ENCODE measurements at places on chromosomes 5 and 9. TPM values are rescaled to one million over a fixed set of nuclear protein-coding genes. Genes with fewer than 3 reads are reported as not detected.

DNA sequence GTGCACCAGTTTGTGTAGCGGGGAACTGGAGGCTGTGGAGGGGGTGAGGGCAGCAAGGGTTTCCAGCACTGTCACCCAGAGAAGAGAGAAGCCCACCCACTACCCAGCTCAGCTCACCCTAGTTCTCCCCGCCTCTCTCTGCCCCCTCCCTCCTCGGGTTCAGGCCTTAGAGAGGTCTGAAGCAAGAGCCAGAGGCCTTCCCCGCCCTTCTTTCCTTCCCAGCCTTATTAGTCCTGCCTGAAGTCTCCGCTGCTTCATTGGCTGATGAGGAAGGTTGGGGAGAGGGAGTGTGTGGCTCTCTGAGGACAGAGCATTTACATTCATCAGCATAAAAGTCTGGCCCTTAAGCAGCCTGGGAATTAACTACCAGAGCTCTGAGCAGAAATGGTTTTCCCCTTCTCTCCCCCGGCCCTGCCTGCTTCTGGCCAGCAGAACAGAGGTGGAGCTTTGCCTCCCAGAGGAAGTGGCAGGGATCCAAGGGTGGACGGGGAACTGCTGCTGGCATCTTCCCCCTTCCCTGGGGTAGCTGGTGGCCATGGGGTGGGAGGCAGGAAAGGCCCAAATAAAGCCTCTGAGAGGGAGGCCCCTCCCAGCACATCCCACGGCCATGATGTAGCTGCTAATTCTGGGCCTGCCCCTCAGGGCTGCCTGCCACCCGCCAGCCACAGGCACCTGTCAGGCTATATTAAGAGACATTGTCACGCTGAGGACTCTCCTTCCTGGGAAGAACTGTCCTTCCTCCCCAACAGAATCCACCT is 4.1 kb downstream of the DNAJB5 start:
- DNase-seq, result no peak

- peak; percentile 26 for DNase-seq
Measured at GRCh38 chr9:134915046-134915985, 2.4 kb downstream of the FCN1 start.

- DNase-seq, result no peak
Measured at GRCh38 chr9:130938652-130939404, at the start of gene FIBCD1. FIBCD1 (minus strand) TSS chr9:130939247; CDS start chr9:130938607, 640 bp downstream.

DNA sequence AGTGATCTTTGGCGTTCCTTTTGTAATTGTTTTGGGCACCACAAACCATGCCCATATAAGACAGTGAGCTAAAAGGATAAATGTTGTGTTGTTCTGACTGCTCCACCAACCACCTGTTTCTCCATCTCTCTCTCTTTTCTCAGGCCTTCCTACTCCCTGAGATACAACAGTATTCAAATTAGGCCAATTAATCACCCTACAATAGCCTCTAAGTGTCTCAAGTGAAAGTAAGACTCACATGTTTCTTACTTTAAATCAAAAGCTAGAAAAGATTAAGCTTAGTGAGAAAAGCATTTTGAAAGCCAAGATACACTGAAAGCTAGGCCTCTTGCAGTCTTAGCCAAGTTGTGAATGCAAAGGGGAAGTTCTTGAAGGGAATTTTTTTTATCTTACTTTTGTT is 268.8 kb upstream of the NREP start:
- DNase-seq, result no peak

DNA sequence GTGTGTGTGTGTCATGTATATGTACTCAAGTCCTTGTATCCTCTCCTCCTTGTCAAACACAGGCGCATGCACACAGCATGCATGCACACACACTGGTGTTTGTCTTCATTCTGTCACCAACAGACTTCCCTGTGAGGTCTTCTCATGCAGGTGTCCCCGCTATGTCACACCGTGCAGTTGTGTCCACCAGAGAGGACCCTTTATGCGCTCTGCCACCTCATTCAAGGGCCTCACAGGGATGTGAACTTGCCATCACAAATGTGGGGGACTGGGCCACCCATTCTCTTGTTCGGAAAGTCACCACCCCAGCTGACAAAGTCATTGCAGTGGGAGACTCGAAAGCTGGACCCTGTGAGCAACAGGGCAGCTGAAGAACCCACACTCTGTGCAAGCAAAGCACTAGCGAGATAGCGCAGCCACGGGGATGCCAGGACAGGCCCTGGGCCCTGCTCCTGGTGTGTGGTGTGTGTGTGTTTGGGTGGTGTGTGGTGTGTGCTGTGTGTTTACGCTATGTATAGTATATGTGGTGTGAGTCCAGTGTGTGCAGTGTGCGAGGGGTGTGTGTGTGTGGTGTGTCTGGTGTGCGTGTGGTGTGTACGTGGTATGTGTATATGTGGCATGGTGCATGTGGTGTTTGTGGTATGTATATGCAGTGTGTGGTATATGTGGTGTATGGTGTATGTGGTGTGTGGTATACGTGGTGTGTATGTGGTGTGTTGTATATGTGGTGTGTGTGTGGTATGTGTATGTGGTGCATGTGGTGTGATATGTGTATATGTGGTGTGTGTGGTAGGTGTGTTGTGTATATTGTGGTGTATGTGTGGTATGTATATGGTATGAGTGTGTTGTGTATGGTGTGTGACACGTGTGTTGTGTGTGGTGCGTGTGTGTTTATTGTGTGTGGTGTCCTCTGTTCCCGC is 30.9 kb upstream of the NXNL2 start:
- DNase-seq, result no peak

DNA sequence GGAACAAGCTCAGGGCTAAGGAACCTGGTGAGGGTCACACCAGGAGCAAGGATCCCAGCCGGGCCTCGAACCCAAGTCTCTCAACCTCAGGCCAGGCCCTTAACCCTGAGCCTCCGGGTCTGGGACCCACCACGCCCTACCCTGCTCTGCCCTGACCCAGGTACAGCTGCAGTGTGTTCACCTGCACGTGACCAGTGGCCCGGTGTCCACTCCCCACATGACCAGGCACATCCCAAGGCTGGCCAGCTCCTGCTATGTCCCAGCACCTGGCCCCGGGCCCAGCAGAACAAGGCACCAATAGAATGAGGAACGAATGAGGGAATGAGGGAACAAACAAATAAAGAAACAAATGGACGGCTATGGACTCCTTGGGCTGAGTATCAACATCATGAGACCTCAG is 112.0 kb upstream of the SARDH start:
- DNase-seq, result no peak

GRCh38 chr5:100595812-100596173 is 60.6 kb downstream of the FAM174A start:
- DNase-seq, result no peak

- DNase-seq, result no peak
Measured at GRCh38 chr5:137129886-137130680, 369.0 kb downstream of the SPOCK1 start.

GRCh38 chr9:95775191-95775590 is 100.3 kb upstream of the ERCC6L2 start:
- DNase-seq, result no peak

GRCh38 chr9:7245976-7246580 is 488.3 kb downstream of the KDM4C start:
- no peak for DNase-seq

- DNase-seq, result no peak
Measured at GRCh38 chr9:1745980-1746379, 269.2 kb upstream of the SMARCA2 start.

GRCh38 chr5:50694027-50694590 is 27.7 kb downstream of the PARP8 start:
- DNase-seq, result no peak

Gene BARX1
- total RNA-seq, result not detected

Gene TMEM232
- total RNA-seq, result 1.4 TPM

Gene NSD1
- total RNA-seq, result 34.1 TPM

Gene FAM169A
- total RNA-seq, result 1.0 TPM

Gene XPA
- 6.7 TPM for total RNA-seq

Gene MAN2A1
- 82.8 TPM for total RNA-seq

Data from liver (tissue), 10 donors.